NCI-H748 treated with DMSO at 0.1 percent for 48 hours (cell line): ENCODE measurements at places on chromosomes 5 and 9.
A peak's percentile ranks its signal among the peaks of the same experiment; 100 is the strongest.

DNA sequence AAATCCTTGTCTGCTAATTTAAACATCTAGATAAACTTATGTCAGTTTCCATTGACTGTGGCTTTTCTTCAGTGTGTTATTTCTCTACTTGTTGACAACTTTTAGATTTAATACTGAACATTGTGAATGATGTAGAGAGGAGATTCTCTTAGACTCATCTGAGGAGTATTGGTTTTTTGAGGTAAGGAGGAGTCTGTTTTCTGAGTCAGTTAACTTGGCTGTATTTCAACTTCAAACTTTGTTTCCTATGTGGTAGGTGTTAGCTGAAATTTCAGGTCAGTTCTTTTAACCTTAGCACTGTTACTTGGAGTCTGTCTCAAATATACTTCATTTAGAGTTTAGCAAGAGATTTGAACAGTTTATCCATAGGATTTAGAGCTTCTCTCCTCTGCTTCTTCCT is 67.9 kb downstream of the XRCC4 start:
- no peak for DNase-seq

DNA sequence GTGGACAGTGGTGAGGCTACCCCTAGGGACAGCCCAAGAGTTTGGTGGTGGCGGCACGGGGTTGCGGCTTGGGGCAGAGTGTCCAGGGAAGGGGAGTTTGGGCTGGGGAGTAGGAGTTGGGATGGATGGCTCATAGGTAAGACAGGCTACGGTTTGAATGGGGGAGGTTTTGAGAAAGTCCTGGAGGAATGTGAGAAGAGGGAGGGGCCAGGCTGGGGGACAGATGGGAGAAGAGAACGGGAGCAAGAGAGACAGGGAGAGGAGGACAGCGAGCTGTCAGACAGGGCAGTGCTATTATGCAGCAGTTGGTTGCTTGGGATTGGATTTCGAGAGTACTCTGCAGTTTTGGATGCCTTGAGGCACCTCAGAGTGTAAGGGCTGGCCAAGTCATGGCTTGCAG is 24.5 kb downstream of the PSD2 start:
- DNase-seq: no peak

DNA sequence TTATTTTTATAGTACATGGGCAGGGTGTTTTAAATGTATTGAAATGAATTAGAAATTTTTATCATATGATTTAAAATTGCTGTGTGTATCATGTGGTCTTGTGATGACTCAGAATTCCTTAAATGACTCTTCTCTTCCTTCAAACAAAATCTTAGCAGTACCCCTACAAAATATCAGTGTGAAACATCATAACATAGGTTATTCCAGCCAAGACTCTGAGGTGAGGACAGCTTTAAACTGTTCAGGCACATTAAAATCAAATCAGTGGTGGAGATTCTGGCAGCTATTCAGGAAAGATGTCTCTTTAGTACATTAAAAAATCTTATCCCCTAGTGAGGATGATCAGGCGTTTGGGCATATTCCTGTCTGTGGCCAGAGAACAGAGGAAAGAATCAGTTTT is 174.0 kb downstream of the MAN2A1 start:
- no peak for DNase-seq

DNA sequence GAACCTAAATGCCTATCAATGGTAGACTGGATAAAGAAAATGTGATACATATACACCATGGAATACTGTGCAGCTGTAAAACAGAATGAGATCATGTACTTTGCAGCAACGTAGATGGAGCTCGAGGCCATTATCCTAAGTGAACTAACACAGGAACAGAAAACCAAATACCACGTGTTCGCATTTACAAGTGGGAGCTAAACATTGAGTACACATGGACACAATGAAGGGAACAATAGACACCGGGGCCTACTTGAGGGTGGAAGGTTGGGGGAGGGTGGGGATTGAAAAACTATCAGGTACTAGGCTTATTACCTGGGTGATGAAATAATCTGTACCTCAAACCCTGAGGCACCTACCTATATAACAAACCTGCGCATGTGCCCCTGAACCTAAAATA is 22.4 kb upstream of the DEPDC1B start:
- DNase-seq: peak; percentile 93

DNA sequence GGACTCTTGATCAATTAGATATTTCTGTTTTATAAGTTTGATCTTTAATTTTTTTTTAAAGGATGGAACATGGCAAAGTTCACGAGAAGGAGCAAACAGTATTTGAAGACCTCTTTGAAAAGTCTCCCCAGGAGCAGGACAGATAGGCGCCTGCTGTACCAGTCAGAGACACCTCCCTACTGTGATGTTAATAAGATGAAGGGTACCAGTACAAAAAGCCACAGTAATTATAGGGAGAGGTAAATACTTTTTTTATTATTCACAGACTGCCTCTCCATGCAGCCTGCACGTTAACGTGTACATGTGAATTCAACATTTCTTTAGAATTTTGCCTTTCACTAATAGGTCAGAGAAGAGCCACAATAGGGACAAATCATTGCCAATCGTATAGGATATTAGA is 146.5 kb upstream of the CDH6 start:
- DNase-seq: peak; percentile 99

GRCh38 chr9:130898552-130898852 is 1.9 kb upstream of the QRFP start:
- no peak for DNase-seq

DNA sequence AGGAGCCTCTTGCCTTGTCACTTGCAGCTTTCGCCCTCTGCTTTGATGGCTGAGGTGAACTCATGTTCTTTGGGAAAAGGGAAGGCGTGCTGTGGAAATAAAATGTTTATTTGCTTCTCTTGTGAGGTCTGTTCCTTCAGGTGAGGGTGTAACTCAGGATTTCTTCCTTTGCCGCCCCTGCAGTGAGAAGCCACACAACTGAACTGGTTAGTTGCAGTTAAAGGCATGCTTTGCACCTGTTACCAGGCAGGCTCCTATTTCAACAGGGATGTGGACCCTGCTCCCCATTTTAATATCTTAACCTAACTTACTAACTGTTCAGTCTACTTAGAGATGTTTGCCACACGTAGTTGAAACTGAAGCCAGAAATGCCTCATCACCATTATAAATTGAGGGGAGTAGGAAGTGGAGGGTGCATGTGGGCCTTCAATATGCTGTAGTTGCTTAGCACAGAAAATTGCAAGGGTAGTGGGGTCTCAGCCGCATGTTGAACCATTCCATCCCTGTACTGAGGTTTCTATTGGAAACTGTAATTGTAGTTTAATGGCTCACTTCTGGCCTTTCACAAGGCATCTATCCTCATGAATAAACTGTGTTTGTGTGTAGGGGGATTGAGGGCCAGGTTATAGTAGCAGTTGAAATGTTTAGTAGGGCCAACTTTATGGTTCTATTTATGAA is 7.9 kb downstream of the RACK1 start:
- no peak for DNase-seq

- DNase-seq: peak; percentile 78
Measured at GRCh38 chr5:40834391-40834848, 602 bp downstream of the RPL37 start.

DNA sequence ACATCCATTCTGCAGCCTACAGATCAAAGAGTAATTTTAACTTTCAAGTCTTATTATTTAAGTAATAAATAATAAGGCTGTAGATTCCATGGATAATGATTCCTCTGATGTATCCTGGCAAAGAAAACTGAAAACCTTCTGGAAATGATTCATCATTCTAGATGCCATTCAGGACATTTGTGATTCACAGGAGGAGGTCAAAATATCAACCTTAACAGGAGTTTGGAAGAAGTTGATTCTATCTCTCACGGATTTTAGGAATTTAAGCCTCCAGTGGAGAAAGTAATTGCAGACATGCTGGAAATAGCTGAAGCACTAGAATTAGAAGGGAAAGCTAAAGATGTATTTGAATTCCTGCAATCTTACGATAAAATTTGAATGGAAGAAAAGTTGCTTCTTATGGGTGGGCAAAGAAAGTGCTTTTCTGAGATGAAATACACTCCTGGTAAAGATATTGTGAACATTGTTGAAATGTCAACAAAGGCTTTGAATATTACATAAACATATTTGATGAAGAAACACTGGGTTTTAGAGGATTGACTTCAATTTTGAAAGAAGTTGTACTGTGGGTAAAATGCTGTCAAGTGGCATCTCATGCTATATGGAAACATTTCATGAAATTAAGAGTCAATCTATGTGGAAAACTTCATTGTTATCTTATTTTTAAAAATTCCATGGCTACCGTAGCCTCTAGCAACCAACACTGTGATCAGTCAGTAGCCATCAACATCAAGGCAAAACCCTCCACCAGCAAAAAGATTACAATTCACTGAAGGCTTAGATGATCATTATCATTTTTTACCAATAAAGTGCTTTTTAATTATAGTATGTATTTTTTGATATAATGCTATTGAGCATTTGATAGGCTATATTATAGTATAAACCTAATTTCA is 1141.0 kb downstream of the CDH12 start:
- no peak for DNase-seq

DNA sequence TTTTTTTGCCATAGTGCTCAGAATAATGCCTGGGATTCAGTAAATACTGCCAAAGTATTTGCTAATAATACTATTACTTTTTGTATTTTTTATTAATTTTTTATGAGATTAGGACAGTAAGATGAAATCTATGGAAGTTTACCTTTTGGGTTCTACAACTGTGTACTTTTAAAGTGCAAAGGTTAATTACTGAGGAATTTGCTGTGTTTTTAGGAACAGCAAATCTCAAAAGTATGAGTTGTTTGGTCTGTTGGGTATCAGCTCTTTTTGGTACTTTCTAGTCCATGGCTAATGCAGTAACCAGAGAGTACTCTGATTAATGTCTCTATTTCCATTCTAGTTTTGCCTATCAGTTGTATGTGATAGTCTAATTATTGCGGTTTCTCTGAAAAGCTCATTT is 5.1 kb downstream of the HSPA4 start:
- no peak for DNase-seq

GRCh38 chr9:811106-811531 is 30.4 kb upstream of the DMRT1 start:
- no peak for DNase-seq

GRCh38 chr5:132961887-132962286 is 1.5 kb downstream of the AFF4 start:
- no peak for DNase-seq

GRCh38 chr5:132259069-132259851 is 1.8 kb downstream of the PDLIM4 start:
- no peak for DNase-seq

DNA sequence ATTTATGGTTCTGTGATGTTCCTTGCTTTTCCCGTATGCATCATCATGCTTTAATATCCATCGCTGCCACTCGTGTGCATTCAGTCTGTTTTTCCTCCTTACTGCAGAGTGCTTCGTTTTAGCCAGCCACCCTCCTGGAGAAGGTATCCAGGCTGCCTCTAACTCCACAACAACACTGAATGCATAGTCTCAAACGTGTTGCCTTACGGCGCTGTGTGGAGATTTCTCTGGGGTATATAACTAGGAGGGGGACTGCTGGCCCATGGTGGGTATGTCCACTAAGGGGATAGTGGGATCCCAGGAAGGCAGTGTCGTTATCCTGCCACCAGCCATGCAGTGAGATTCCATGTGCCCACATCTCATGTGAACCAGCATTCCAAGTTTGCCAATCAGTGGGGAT is 16.4 kb downstream of the BTNL9 start:
- no peak for DNase-seq

DNA sequence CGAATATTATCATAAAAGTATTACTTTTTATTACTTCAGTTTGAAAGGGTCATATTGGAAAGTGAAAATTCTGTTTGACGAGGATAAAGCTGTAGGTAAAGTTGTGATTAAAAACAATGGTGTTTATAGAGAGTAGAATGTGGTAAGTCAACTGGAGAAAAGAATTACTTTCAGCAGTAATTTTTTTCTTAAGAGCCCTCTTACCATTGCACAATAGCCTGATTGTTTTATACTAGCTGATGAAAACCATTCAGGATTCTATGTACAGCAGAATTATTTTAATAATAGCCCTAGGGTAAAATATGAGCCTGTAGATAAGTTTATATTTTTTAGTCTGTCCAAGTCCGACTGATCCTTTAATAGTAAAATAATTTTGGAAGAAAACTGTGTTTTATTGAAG is 16.6 kb downstream of the CDC42SE2 start:
- DNase-seq: no peak

- no peak for DNase-seq
Measured at GRCh38 chr9:134442486-134443173, 116.4 kb downstream of the RXRA start.

GRCh38 chr5:121027636-121028035 is 563.5 kb downstream of the PRR16 start:
- no peak for DNase-seq
